T-helper 2 cell treated with Interferon-gamma antibody and Interleukin-4, amounts not matched to agents 5 μg/mL and 100 μg/mL, for 36 hours (primary cell): ENCODE measurements at places on chromosomes 2 and 18.

- no peak for DNase-seq
Observed at GRCh38 chr2:153872311-153873051, 759 bp downstream of the GALNT13 start.

DNA sequence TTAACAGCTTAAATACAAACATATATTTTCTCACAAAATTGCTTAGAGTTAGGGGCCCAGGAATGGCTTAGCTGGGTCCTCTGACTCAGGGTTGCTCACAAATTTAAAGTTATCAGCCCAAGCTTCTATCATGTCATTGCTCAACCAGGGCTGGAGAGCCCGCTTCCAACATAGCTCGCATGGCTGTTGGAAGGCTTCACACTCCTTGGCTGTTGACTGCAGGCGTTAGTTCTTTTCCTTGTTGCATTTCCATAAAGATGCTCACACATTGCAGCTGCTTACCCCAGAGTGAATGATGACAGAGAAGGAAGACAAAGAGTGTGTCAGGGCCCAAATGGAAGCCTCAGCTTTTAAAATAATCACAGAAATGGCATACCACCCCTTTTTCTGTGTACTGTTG is 62.9 kb upstream of the TFPI start:
- DNase-seq = no peak

DNA sequence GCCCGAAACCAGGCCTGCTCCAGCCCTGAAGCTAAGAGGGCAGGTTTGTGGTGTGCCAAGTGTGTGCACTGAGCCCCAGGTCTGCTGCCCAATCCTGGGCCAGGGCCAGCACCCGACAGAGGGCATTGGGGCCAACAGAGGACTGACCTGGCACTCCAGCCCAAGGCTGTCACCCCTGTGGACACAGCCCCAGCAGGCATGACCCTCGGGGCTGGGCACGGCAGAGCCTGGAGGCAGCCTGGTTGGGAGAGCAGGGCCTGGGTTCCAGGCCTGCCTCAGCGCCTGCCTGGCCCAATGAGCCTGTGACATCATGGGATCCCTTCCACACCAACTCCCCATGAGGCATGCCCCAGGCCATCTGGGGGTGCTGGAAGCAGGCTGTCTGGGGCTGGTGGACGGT is 10.8 kb upstream of the SNED1 start:
- DNase-seq = no peak

DNA sequence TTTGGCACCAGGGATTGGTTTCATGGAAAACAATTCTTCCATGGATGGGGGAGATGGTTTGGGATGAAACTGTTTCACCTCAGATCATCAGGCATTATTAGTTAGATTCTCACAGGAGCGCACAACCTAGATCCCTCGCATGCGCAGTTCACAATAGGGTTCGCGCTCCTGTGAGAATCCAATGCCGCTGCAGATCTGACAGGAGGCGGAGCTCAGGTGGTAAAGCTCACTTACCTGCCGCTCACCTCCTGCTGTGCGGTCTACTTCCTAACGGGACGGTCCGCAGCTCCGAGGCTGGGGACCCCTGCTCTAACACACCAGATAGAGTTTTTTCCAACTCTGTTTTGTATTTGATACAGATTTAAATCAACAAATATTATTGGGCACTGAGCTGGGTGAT is 286.5 kb downstream of the MTX2 start:
- no peak for DNase-seq

DNA sequence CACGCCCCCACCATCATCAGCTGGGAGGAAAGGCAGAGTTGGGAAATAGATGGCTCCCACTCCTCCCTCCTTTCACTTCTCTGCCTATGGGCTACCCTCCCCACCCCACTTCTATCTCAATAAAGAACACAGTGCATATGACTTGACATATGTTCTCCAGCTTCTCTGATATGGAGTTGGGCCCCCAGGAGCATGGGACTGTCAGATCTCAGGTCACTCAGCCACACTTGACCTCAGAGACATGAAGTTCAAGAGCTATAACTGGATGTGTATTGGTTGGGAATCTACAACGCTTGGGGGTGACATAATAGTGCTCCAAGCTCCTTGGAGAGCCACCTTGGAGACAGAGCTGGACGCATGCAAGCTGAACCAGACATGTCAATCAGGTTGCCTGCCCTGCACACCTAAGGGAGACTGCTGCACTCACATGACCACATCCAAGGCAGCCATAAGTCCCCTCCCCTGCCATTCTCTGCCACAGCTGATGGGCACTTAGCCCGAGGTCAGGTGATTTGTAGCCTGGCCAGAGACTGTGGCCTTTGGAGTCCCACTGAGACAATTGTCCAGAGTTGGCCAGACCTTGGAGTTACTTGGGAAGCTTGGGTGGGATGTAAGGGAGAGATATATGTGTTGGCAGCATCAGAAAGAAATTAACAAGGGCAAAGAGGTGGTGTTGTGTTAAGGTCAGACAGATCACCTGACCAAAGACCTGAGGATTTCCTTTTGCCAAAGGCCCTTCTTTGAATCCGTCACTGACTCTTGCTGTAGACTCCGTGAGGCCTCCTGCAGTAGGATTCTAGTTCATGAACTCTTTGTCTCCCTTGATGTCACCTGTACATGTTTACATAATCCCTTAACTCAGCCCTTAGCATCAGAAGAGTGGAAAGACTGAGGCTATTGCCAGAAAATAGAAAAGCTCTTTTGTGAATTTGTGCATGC is 3.7 kb downstream of the INHA start:
- DNase-seq = no peak

GRCh38 chr2:1849450-1849849 is 105.1 kb upstream of the PXDN start:
- no peak for DNase-seq

- DNase-seq = no peak
Observed at GRCh38 chr2:19902216-19902740, 495 bp upstream of the TTC32 start.

DNA sequence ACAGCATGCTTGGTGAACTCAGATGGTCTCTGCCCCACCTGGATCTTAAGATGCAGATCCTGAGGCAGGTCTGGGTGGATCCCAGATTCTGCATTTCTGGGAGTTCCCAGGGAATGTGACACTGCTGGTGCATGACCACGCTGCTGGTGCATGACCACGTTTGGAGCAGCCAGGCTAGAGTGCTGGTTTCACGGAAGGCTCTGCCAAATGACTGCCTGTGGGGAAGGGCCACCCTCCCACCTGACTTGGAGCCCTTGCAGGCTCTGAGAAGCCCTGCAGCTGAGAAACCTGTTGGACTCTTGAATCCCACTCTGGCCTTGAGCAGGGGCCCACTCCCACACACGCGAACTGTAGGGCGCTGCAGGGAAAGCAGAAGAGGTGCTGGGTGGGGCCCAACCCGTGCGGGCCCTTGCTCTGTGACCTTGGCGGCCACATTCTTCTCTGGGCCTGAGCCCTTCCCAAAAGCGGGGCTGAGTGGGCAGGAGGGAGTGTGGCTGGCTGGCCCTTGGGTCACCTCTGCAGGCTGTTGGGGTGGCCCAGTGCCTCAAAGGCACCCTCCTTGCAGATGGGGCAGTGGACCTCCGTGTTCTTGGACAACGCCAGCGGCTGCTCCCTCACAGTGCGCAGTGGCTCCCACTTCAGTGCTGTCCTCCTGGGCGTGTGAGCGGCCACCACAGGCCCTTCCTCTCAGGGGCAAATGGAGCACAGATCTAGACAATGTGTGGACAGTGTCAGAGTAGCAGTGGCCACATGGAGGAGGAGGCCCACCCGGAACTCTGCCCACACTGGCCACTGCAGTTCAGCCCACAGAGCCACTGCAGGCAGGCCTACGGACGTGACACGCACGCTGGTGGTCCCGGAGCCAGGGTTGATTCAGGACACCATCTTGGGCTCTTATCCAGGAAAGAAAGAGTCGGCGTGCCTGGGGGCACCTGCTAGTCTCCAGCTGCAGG is 7.9 kb downstream of the ERFE start:
- DNase-seq = no peak

DNA sequence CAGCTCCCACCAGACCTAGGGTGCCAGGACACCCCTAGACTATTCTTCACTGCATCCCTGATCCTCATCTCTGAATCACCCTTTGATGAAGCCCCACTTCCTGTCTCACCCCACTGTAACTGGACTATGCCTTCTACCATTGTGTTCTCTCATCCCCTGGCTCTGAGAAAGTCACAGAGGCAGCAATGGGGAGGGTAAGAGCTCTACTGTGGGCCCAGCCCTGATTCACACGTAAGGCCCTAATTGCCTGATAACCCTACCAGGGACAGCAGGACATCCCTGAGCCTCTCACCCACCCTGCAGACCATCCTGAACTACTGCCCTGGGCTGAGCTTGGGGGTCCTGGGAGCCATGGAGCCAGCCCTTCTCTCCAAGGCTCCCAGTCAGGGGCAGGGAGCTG is 1.5 kb upstream of the PROM2 start:
- DNase-seq = no peak
